Stimulated activated CD4-positive, alpha-beta T cell treated with anti-CD3 and anti-CD28 coated beads, Interleukin-2, amount 100 ng/mL, for 24 hours (primary cell): ENCODE measurements at places on chromosomes 1 and 21.

DNA sequence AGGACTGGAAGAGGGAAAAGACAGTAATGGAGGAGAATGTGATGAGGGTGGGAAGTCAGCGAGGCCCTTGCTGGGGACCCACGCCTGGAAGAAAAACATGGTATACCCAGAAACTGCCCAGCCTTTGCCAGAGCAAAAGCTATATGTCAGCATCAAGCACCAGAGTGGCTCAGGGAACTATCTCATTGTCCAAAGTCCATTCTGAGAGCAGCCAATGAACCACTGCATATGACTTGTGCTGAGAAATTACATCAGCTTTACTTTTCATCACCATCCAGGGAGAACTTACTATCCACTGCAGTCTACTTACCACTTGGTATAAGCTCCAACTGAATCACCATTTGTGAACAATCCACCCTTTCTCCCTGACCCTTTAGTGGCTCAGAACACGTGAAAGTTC lies 148.1 kb downstream of the TTLL7 start:
- no peak for DNase-seq

DNA sequence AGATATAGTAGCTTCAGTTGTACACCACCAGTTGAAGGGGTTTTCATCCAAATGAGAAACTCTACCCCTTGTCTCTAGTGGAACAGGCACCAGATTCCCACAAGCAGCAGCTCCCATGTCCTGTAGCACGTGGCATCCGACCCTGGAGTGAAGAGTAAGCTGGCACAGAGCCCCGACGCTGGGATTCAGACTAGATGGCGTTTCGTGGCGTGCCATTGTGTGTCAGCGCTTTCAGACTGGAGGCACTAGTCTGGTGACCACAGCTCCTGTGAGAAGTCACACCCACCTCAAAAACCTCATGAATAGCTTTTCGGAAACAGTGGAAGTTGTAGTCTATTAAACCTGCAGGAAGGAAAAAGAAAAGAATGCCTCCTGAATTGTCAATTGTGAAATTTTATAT lies 20.2 kb downstream of the RRAGC start:
- DNase-seq, result no peak

GRCh38 chr1:112636056-112636455 lies 16.4 kb downstream of the CAPZA1 start:
- DNase-seq, result no peak

GRCh38 chr1:207871117-207871649 lies 39.7 kb downstream of the CD34 start:
- DNase-seq, result no peak

DNA sequence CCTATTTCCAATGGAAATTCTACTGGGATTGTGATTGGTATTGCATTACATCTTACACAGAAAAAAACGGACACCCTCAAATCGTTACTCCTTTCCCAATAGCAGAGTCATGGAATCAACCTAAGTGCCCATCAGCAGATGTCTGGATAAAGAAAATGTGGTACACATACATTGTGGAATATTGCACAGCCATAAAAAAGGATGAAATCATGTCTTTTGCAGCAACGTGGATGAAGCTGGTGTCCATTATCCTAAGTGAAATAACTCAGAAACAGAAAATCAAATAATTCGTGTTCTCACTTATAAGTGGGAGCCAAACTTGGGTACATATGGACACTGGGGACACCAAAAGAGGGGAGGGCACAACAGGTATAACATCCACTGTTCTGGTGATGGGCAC lies 14.3 kb downstream of the HMGN1 start:
- no peak for DNase-seq

GRCh38 chr21:41068967-41069642 lies 98.9 kb upstream of the BACE2 start:
- peak; percentile 73 for DNase-seq

- DNase-seq, result no peak
Measured at GRCh38 chr21:39673736-39674135, 61.0 kb downstream of the B3GALT5 start.
